ENCODE measurements at places on chromosomes 3 and 15. TPM values are rescaled to one million over a fixed set of nuclear protein-coding genes. Genes with fewer than 3 reads are reported as not detected.
A peak's percentile ranks its signal among the peaks of the same experiment; 100 is the strongest.

The DUOX1 gene
- not detected for total RNA-seq

DNA sequence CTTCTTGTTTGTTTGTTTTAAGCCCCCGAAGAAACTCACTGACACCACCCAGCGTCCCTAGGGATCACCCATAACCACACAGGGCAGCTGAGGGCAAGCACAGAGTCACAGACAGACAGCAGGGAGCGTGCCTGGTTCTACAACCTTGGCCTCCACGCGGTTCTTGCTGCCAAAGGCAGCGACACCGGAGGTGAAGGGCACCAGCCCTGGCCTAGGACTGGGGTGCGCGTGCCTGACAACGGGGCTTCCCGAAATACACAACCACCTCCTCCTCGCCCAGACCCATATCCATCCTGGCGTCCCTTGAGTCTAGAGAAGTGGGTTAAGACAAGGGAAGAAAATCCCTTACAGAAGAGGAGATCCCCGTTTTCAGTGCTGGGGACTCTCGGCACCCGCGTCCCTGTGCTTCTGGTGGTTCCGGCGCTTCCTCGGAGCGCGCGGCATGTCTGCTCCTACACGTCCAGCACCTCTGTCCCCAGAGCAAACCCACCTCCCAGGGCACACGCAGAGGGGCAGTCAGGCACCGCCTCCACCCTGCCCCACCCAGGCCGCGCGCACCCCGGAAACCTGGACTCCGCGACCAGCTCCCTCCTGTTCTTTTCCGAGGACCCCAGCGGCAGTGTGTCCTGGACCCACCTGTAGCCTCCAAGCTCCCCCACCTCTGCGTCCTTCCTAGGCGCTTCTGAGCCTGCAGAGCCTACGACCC is 911 bp downstream of the RFTN1 start:
- no peak for DNase-seq

- peak; percentile 60 for DNase-seq
Observed at GRCh38 chr15:85379403-85380131, 836 bp upstream of the AKAP13 start.

DNA sequence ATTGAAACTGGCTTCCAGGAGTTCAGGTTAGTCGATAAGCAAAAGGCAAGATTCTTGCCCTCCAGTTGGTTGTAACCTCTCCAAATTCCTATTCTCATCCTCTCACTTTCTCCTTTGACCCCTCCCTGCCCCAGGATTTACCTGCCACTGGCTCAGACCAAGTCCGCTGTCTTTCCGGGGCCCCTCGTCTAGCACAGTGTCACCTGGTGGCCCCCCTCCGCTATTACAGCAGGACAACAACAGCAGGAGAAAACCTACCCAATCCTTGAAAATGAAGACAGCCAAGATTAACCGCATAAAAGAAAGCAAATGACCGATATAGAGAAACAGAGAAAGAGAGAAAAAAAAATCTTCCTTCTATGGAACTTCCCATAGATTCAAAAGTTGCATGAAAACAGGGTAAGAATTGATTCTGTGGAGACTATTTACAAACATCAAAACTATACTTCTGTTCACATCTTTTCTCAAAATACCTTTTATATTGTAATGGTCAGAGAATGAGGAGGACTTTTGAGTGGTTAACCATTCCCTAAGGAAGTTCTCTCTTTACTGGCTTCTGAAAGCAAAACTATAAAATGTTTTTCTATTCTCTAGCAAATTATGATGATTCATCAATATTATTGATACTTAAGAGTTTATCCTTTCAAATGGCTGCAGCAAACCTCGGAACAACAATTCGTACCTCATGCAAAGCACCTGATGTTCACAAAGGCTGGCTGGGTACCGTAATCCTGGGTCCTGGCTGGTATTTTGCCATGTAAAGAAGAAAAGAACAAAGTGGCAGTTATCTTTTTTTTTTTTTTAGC is 10.0 kb upstream of the ST8SIA2 start:
- no peak for DNase-seq

DNA sequence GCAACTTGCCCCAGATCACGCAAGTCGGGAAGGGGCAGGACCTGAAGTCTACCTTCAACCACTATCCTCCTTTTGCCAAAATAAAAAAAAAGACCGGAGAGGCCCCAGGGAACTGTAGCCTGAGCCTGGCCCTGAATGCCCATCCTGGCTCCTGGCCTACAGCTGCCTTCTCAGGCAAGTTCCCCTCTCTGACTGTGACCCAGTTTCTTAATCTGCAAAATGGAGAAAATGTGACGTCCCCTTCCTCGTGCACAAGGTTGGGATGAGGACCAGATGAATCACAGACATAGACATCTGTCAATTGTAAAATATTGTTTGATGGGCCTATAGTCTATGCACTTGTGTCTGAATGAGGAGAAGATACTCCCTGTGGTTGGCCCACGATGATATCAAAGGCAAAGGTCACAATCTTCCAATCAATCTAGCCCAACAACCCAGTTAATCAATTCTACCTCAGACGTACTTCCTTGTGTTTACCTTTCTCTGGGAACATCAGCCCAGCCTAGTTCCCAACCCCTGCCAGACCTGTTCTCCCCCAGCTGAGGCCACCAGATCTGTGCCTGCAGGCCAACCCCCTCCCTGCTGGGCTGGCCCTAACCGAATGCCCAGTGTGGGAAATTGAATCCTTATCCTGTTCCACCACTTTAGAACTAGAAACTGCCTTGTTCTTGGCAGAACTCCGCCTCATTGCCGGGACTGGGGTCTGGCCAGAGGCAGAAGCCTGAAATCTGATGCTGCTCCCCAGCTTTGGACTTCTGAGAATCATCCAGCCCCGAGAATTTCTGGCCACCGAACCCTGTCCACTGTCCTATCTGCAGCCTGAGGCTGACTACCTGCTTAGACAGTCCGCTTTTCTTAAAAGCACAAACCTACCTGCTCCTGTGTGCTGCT is 101.8 kb upstream of the LIPC start:
- no peak for DNase-seq
